ENCODE measurements at places on chromosomes 1 and 21.

- no peak for DNase-seq
These were observed 85.9 kb downstream of the TYW3 start for GRCh38 chr1:74818661-74819456.

DNA sequence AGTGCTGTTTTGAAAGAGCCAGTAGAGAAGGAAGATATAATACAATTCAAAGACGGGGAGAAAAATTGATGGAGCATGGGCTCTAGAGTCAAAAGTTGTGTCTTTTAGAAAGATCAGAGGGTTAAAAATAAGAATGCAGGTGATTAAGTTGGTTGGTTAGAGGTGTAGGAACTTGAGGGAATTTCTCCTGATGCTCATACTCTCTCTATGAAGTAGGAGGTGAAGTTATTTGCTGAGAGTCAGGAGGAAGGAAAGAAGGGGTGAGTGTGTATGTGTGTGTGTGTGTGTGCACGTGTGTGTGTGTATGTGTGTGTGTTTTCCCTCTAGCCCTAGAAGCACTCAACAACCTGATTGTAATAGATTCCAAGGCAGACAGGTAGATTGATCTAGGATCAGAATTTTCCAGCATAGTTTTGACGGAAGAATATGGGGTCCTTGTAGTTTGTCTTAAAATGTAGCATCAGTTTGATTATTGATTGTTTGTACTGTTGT, 88.3 kb upstream of the MACF1 start:
- no peak for DNase-seq

- no peak for DNase-seq
These were observed 6.7 kb upstream of the ADARB1 start for GRCh38 chr21:45067462-45068285.

DNA sequence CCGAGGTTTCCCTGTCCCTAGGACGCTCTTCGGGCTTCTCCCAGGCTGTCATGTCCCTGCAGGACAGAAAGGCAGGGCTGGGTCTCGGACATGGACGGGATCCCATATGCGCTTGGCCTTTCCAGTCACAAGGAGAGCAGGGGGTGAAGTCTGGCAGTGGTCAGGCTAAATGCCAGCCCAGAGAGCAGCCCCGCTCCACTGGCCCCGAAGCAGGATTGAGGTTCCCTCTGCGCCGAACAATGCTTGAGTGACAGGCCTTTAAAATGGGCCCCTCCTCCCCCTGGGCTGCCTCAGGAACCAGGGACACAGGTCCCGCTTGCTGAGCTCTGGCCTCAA, 12.7 kb downstream of the DRAXIN start:
- DNase-seq: no peak

DNA sequence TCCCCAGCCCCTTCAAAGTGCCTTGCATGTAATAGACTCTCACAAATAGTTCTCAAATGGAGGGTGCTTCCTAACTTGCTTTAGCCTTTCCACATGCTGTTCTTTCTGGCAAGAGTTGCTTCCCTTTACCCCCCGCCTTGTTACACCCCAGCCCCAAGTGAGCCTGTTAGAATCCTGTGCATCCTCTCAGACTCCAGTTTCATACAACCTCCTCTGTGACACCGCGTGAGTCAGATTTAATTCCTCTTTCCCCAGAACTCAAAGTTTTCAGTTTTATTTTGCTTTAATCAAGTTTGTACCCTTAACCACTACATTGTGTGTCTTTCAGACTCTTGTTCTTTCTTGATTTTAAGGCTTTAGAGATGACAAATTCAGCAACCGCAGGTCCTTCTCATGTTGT, 234.5 kb upstream of the HOOK1 start:
- DNase-seq: no peak

GRCh38 chr1:214136324-214136919, 144.5 kb upstream of the SMYD2 start:
- DNase-seq: no peak

GRCh38 chr1:206855859-206856258, 9.6 kb upstream of the IL20 start:
- no peak for DNase-seq

DNA sequence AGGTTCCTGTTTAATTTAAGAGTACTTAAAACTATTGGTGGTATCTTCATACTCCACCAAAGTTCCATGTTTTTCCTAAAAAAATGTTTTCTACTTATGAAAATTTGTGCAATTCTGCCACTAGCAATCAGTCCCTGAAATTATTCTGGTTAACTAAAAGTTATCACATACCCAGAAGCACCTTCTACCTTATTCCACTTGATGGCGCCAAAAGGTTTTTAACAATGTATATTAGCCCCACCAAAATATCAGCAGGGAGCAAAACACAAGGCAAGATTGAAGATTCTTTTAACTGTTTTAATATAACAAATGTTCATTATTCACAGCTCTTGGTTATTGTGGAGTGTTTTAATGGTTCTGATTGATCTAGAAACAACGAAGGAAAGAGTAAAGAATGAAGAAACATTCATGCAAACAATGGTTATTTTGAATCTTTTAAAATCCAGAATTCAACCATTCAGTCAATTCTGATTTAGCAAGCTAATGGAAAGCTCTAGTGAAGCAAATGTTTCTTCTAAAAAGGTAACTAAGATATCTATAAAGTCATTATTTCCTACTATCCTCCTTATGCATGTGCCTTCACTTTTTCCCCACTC, 67.2 kb downstream of the TTLL7 start:
- DNase-seq: no peak

DNA sequence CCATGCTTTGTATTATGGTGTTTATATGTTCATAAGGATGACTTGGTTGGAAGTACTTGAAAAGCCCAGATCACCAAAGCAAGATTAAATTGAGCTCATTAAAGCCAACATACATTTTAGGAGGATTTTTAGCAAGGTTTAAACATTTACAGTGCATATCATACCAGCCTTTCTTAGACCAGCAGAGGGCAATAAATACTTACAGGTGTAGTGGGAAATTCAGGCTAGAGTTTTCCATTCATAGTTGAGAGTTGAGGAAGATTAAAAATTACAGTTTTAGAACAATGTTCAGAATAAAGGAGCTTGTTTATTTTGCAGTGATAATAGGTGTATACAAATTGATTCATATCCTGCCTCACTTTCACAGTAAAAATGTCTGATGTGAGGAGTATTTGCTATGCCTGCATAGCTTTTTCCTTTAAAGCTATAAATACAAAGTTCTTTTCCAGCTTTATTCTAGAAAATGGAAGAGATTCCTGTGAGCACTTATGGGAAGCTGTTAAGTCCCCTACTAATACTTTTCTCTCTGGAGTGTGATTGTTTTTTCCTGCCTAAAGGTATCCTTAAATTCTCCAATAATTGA, 35.3 kb downstream of the DTL start:
- no peak for DNase-seq

GRCh38 chr1:178345238-178345637, 151.5 kb downstream of the CLEC20A start:
- no peak for DNase-seq

- DNase-seq: no peak
These were observed 17.7 kb upstream of the AGPAT3 start for GRCh38 chr21:43847301-43847700.

DNA sequence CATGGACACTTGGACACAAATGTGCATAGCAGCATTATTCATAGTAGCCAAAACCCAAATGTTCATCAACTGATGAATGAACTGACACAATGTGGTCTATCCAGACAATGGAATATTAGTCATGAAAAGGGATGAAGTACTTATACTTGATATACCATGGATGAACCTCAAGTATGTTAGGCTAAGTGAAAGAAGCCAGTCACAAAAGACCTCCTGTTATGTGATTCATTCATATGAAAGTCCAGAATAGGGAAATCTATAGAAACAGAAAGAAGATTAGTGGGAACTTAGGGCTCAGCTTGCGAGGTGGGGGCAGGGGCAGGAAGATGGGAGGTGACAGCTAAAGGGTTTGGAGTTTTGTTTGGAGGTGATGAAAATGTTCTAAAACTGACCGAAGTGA, 7.4 kb downstream of the KCNE1 start:
- no peak for DNase-seq

GRCh38 chr1:169261884-169262283, 105.7 kb downstream of the NME7 start:
- no peak for DNase-seq

GRCh38 chr1:177021687-177022086, 142.8 kb downstream of the ASTN1 start:
- no peak for DNase-seq

All from right forelimb (tissue), 1 donor.